ENCODE measurements at places on chromosomes 6 and 20. TPM values are rescaled to one million over a fixed set of nuclear protein-coding genes. Genes with fewer than 3 reads are reported as not detected.

OPRM1 gene
- not detected for total RNA-seq

SYCP2 gene
- 3.2 TPM for total RNA-seq

LAMA5 gene
- total RNA-seq = 0.29 TPM

KCNK5 gene
- total RNA-seq = 0.34 TPM

FRMD1 gene
- not detected for total RNA-seq

OR2H1 gene
- total RNA-seq = not detected
